Stimulated activated CD8-positive, alpha-beta memory T cell treated with anti-CD3 and anti-CD28 coated beads, Interleukin-15, amount 100 ng/mL, for 48 hours (primary cell): ENCODE measurements at places on chromosomes 12 and 14.

DNA sequence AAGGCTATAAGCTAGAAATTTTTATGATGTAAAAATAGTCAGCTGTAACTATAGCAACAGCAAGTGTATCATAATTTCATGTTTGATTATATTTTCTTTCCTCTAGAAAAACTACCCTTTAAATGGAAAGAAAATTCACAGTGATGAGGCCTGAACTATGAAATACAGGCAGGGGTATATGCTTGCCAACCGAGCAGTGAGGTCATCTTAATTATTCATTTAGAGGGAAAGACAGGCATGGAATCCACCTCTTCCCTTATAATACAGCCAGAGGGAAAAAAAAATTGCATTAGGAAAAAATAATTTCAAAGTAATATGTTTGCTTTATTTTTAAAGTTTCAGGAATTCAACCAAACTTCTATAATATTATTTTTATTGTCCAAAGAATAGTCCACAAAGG, 139.8 kb downstream of the EPS8 start:
- DNase-seq, result no peak

- no peak for DNase-seq
Observed at GRCh38 chr12:25553098-25553497, at the start of gene LMNTD1. Gene LMNTD1, minus strand, starts transcription at chr12:25553283. Its CDS starts 324 bp downstream, at chr12:25552959.

- no peak for DNase-seq
Observed at GRCh38 chr12:15276088-15276698, 46.1 kb upstream of the PTPRO start.

DNA sequence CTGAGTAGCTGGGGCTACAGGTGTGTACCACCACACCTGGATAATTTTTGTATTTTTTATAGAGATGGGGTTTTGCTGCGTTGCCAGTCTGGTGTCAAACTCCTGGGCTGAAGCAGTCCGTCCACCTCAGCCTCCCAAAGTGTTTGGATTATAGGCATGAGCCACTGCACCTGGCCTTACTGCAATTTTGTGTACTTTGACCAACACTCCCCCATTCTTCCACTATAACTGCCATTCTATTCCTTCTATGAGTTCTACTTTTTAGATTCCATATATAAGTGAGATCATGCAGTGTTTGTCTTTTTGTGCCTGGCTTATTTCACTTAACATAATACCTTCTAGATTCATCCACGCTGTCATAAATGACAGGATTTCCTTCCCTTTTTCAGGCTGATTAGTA, 199.1 kb downstream of the NUBPL start:
- DNase-seq, result no peak

- DNase-seq, result no peak
Observed at GRCh38 chr12:28681980-28682379, 467.1 kb upstream of the FAR2 start.

DNA sequence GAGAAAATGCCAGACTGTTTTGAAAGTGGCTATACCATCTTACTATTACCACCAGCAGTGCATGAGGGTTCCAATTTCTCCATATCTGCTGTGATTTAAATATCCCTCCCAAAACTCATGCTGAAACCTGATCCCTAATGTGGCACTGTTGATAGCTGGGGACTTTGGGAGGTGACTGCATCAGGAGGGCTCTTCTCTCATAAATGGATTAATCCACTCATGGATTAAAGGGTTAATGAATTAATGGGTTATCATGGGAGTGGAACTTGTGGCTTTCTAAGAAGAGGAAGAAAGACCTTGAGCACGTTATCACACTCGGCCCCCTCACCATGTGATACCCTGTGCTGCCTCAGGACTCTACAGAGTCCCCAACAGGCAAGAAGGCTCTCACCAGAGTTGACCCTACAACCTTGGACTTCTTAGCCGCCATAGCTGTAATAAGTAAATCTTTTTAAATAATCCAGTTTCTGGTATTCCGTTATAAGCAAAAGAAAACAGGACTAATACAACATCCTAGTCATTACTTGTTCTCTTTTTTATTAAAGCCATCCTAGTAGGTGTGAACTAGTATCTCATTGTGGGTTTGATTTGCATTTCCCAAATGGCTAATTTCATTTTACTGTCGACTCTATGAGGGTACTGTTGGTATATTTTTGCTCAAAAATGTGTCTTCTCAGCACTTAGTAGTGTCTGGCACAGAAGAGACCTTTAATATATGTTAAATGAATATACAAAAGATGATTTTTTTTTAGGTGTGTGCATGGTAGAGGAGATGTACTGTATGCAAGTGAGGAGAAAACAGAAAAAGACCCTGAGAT, 14.3 kb downstream of the PPP1R12A start:
- DNase-seq, result no peak

GRCh38 chr12:11743423-11744409, 94.2 kb downstream of the ETV6 start:
- no peak for DNase-seq

DNA sequence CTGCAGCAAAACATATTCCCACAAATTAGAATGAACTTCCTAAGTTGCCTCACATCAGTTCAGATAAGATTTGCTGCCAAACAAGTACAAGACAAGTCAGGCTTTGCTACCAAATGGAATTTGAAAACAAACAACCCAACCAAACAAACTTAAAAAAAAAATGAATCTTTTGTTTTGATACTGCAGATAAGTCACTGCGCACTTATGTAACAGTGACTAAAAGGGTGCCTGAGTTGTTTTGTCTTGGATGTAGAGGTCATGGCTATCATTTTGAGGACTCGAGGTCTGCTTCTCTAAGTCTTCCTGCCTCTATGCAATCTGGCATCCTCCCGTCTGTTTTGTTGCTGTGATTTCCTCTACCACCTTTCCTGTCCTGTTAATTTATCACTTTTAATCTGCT, 11.1 kb upstream of the EPS8 start:
- DNase-seq, result no peak

DNA sequence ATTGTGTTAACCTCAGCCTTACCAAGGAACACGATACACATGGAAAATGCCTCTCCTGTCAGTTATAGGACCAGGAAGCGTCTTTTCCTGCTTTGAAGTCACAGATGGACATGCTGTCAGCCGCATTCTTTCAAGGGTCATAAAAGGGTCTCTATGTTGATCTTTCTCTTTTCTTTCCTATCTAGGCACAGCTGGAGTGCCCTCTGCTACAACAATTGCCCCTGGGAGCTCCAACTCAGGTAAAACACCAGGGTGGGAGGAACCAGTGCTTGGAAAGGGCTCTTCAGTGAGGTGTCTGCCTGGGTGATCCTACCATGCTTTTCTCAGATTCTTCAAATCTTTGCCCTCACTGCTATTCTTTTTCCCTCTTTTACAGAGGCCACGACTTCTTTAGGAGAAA, 157.4 kb upstream of the CNTN1 start:
- no peak for DNase-seq

GRCh38 chr12:115421796-115422709, 738.1 kb upstream of the TBX3 start:
- DNase-seq, result no peak

- no peak for DNase-seq
Observed at GRCh38 chr12:1876086-1876485, 42.4 kb downstream of the CACNA2D4 start.

DNA sequence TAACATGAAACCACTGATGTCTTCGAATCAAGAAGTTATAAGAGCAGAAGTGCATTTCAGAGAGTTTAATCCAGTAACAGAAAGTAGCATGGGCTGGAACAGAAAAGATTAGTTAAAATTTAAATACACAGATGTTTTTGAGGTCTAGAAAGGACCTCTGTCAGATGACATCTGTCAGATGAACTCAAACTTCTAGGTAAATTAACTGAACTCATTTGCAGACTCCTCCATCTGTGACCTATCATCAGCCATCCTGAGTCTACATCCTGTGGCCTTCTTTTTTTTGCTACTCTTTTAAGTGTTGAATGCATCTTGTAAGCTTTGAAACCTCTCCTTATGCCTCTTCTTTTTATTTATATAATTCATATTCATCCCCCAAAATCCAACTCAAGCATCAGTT, 53.3 kb downstream of the C2CD5 start:
- DNase-seq, result no peak

DNA sequence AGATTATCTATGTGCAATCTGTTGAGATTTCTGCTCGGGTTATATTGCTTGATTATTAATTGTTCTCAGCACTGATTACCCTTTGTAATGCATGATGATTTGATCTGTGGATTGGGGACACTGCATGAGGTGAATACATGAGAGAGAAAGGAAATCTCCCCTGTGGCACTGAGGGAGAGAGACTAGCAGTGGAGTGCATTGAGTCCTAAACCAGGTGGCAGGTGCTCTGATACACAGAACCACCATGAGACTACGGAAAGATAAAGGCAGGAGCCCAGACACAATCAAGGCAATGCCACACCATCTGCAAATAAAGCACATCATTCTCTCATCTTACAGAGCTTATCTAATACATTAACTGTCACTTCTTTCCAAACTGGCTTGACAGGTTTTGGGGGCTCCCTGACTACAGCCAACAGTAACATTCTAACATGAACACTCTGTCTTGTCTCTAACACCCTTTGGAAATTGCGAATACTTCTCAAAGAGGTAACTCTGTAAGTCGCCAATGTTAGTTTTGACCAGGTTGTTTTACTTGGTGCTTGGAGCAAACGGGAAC, 37.6 kb upstream of the TSPAN8 start:
- no peak for DNase-seq

DNA sequence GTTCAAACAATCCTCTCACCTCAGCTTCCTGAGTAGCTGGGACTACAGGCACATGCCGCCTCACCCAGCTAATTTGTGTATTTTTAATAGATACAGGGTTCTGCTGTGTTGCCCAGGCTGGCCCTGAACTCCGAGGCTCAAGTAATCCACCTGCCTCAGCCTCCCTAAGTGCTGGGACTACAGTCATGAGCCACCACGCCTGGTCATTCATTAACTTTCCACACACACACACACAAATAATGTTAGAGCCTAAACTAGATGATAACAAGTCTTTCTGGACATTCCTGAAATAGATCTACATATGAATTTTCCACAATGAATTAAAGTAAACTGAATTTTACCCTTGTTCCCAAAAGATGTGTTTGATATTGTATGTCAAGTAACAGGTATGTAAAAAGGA, 776.0 kb downstream of the GALC start:
- no peak for DNase-seq

- DNase-seq, result no peak
Observed at GRCh38 chr12:12091977-12092663, 21.4 kb downstream of the BCL2L14 start.

- DNase-seq, result peak; percentile 19
Observed at GRCh38 chr12:4215229-4216186, 58.1 kb upstream of the CCND2 start.

DNA sequence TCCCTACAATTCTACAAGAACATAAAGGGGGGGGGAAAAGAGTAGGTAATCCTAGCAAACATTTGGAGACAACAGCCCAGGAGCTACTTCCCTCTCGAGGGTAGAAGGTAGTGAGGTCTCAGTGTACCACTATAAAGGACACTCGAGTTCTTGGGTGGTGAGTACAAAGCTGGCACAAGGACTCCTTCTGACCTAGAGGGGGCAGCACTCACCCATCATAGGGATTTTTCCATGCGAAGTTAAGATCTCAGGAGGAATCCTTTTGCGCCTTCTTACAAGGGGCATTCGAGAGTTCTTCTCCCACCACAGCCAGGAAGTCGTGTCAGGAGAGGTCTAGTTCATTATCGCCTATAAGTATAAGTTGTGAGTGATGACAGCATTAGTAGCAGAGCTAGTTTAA, 200.2 kb upstream of the RBM19 start:
- no peak for DNase-seq

DNA sequence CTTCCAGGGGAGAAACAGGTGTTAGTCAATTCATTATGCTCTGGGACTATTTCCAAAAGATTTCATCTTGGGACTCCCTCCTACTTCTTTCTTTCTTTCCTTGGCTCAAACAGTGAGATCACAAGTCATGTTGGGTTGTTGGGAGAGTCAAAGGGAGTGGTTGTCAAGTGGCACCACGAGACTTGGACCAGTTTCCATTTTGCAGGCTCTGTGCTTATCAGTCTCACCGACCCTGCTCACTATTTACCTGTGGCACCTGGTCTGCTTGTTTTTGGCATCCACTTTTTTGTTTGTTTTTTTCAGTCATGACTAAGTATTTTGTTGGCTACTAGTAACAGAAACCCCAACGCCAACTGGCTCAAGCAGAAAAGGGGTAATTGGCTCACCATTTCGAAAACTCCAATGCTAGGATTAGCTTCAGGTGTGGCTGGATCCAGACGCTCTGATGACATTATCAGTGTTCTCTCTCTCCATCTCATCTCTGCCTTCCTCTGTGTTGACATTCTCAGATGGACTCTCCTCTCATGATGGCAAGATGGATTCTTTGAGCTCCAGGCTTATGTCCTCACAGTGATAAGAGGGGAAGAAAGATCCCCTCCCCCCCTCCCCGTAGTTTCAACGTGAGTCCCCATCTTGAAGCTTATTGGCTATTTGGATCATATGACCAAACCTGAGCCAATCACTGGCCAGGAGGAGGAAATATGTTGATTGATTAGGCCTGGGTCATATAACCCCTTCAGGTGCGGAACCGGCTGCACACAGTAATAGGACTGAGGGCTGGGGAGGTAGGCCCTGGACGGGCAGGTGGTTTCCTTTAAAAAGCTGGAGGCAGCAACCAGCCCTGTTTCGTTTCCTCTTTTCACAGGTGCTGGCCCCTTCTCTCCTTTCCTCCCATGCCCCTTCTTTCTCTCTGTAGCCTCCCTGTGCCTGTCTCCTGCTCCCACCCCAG, 84.2 kb downstream of the AACS start:
- DNase-seq, result no peak

GRCh38 chr12:130632642-130633041, 83.5 kb downstream of the RIMBP2 start:
- no peak for DNase-seq

- DNase-seq, result no peak
Observed at GRCh38 chr12:49322367-49322707, 718 bp upstream of the TROAP start.

DNA sequence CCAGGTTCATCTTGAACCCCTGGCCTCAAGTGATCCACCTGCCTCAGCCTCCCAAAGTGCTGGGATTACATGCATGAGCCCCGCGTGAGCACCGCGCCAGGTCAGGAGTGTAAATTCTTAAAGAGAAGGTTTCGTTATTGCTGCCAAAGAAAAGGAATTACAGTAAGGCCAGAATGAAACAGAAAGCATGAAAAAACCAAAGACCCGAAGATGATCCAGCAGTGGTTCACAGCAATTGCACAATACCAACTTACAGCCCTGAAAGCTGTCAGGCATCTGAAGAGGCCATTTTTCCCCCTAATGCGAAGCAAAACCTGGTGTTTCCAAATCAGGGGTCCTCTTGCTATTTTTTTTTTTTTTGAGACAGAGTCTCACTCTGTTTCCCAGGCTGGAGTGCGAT, 10.3 kb downstream of the RBM23 start:
- DNase-seq, result no peak

DNA sequence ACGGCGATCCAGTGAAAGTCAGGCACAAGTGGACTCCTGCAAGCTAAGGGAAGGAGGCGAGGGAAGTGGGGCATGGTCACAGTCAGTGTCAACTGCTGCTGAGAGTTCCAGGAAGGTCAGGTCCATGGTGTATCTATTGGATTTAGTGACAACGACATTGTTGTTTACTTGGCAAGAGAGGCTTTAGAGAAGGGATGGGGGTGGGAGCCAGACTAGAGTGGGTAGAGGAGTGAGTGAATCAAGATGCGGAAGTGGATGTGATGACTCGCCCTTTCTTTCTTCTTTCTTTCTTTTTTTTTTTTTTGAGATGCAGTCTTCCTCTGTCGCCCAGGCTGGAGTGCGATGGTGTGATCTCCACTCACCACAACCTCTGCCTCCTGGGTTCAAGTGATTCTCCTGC, 12.5 kb downstream of the P2RX7 start:
- no peak for DNase-seq
